ENCODE measurements at places on chromosomes 1 and 21.

DNA sequence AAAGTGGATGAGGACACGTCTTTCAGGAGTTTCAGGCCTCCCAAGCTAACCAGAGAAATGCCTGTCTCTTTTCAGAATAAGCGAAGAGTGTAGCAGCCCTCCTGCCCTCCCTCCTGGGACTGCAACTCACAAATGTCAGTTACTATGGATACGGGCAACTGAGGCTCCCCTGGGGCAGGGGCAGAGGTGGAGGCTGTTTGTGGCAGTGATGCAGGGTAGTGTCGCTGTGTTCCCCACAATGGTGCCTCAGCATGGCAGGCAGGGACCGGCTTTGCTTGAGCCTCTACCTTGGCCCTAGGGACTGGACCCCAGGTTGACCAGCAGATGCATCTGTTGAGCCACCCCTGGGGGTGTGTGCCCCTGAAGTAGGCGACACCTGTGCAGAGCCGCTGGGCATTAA lies 10.2 kb downstream of the NFASC start:
- no peak for DNase-seq

DNA sequence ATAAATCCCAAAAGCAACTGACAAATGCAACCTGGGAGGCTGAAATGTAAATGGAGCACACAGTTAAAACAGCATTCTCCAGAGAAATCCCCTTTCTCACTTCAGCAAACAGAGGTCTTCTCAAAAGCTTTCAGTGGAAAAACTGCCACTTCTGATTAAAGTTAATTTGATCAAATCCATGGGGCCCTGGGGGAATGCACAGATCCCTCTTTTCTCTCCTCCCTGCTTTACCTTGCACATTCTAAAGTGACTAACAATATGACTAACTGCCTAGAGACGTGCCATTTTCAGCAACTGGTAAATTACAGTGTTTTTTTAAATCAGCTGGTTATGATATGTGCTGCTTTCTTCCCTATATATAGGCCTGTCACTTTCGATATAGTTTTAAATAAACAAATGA lies 142.5 kb downstream of the RERE start:
- no peak for DNase-seq

DNA sequence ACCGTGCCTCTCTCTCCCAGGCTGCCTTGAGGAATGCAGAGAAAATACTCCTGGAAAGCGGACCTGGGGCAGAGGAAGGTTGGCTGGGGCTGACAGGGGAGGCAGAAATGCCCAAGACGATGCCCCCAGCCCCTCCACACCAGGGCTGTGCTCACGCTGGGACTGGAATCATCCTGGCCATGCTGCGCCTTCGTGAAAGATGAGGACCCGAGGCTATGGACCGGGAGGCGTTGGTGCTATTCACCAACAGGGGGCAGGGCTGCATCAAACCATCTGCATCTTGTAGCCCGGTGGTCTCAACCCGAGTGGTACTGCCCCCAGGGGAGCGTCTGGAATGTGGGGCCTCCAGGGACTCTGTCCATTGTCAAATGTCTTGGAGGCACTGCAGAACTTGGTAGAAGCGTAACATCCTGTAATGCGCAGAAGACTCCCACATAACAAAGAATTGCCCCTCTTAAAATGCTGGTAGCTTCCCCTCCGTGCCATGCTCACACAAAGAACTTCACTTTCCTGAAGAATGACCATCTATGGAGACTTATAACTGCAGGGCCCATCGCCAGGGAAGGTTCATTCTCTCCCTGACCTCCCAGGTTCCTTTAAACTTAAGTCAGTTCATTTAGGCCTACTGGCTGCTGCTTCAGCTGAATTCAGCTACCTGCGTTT lies 251.2 kb downstream of the RRAGC start:
- peak; percentile 24 for DNase-seq

GRCh38 chr1:236394879-236395229 lies 768 bp downstream of the EDARADD start:
- no peak for DNase-seq

DNA sequence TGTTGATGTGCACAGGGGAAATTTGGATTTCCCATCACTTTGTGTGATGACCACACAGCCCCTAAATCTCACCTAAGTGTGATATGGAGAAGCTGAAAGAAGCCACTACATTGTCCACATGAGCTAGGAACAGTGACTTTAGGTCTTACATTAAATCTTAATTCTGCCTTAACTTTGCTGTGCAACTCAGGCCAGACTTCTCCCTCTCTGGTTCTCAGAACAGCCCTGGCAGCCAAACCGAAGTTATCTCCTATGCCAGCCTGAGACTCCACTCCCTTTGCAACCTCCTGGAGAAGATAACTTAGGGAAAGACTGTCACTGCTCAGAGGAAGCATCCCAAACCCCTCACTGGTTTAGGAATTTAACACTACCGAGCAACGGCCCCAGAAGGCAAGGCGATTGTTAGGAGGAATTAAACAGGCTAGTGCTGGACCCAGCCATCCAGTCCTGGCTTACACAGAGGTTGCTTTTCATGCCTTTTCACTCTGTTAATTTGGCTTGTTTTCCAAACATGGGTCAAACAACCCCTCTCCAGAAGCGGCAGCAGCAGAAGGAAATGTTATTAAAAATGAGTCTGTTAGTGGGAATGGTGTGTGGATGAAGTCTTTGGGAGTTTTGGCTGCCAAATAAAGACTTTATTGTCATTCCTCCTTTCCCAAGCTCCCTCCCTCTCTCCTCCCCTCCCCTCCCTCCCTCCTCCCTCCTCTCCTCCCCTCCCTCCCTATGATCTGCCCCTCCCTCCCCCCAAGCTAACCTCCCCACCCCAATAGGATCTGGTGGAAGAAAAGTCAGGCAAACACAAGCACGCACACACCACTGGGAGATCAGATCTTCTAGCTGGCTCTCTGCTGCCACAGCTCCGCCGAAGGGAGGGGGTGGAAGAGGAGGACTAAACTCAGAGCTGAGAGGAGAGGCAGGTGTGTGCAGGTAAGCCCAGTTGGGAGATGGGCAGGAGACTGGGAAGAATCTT lies at the start of gene PRELP:
Gene PRELP, plus strand, starts transcription at position 795 of the 970 bp plus-strand sequence. CDS start 7,379 bp downstream, outside the sequence.
- no peak for DNase-seq
